ENCODE measurements at places on chromosomes 16 and 17.

GRCh38 chr16:46817961-46818360 lies 13.0 kb downstream of the C16orf87 start:
- DNase-seq: no peak

GRCh38 chr17:8953156-8953885 lies 12.2 kb downstream of the PIK3R5 start:
- no peak for DNase-seq

DNA sequence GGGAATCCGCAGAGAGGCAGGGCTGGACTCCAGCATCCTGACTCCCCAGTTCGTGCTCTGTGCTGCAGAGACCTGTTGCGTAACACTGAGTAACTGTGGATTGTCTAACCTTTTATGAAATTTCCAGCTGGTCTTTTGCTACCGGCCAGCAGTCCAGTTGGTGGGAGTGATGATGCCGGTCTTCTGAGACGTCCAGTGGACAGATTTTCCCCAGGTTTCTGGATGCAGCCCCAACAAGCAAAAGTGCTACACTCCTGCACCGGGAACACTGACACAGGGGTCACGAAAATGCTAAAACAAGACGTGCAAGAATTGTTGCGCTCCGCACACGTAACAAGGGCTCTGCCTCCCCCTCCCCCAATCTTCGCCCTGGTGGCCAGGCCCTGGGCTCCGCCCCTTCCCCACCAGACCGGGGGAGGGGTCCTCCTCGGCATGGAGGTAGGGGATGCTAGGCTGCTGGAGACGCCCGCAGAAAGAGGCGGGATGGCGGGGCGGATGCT lies 701 bp upstream of the MRC2 start:
- no peak for DNase-seq

DNA sequence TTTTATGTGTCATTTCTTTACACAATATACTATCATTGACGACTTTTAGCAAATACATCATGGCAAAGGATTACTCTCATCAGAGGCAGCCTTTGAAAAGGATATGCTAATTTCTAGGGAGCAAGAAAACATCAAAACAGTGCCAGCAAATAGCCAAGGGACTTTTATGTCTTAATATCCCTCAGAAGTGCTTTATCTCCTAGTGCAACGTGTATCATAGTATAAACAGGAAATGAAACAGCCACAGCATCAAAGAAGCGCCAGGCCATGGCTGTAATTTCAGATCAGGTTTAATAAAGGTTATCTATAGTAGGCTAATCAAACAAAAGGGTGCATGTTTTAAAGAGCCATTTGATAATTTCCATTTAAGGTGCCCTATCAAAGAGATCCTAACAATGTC lies 159.9 kb downstream of the AXIN2 start:
- no peak for DNase-seq

GRCh38 chr16:11072420-11073153 lies 128.2 kb downstream of the CLEC16A start:
- no peak for DNase-seq

DNA sequence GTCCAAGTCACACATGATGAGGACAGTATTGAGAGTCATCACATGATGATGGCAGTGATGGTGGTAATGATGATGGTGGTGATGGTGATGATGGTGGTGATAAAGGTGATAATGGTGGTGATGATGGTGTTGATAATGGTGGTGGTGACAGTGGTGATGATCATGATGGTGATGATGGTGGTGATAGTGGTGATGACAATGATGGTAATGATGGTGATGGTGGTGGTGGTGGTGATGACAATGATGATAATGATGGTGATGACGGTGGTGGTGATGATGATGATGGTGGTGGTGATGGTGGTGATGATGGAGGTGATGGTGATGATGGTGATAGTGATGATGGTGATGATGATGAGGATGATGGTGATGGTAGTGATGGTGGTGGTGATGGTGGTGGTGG lies 190.2 kb upstream of the ZNF469 start:
- DNase-seq: no peak

- DNase-seq: no peak
Observed at GRCh38 chr17:19652595-19652994, 4.0 kb downstream of the ALDH3A2 start.

Data from activated CD4-positive, alpha-beta T cell treated with anti-CD3 and anti-CD28 coated beads, Interleukin-2, amount 50 U/mL, for 24 hours (primary cell).